ENCODE measurements at places on chromosomes 2 and 18.

GRCh38 chr2:55302241-55302640 is 33.2 kb upstream of the MTIF2 start:
- DNase-seq = no peak

- DNase-seq = no peak
Observed at GRCh38 chr18:34194239-34194638, 30.5 kb downstream of the NOL4 start.

GRCh38 chr2:217667512-217667911 is 335.3 kb downstream of the TNS1 start:
- DNase-seq = no peak

- DNase-seq = peak; percentile 80
Observed at GRCh38 chr2:119826370-119826961, 66.7 kb downstream of the PTPN4 start.

- DNase-seq = peak; percentile 70
Observed at GRCh38 chr2:165497659-165498317, 28.3 kb downstream of the CSRNP3 start.

- DNase-seq = peak; percentile 30
Observed at GRCh38 chr2:24907116-24907515, 12.9 kb downstream of the ADCY3 start.

GRCh38 chr18:23798249-23798648 is 109.0 kb downstream of the LAMA3 start:
- no peak for DNase-seq

DNA sequence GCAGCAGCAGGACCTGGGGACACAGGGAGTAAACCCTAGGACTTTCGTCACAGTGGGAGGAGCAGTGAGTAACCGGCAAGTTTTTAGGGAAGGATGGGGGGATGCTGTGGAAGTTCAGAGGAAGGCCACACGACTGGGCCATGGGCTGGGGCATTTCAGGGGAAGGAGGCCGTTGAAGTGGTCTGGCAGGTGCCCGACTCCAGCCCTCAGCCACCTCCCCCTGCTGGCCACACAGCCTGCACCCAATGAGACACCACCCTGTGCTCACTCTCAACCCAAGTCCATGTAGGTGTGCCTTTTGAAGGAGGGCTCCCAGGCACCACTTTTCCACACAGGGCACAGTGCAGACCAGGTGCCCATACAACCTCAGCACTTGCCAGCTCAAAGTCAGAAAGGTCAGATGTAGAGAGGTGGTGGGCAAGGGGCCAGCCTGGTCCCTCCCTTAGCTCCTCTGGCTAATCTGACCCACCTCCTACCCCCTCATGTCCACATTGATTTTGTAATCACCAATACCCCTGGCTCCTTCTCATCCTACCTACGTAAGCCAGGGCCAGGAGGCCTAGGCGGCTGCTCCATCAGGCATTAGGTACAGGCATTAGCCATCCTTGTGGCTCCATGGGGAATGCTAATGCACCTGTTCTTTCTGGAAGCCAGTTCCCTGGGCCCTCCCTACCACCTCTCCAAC is 211.2 kb downstream of the SMAD2 start:
- DNase-seq = no peak

GRCh38 chr18:78878335-78878734 is 101.3 kb upstream of the SALL3 start:
- no peak for DNase-seq

GRCh38 chr2:1286929-1287328 is 126.3 kb upstream of the TPO start:
- no peak for DNase-seq

GRCh38 chr2:42658306-42658705 is 89.9 kb downstream of the MTA3 start:
- DNase-seq = no peak

GRCh38 chr2:9748577-9748976 is 94.7 kb upstream of the TAF1B start:
- no peak for DNase-seq

DNA sequence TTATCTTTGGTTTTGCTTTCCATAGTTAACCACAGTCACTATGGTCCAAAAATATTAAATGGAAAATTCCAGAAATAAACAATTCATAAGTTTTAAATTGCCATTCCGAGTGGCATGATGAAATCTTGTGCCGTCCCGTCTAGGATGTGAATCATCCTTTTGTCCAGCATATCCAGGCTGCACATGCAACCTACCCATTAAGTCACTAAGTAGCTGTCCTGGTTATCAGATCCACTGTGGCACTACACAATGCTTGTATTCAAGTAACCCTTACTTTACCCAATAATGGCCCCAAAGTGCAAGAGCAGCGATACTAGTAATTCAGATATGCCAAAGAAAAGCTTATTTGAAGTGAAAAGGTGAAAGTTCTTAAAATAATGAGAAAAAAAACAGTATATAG is 10.7 kb downstream of the USP34 start:
- no peak for DNase-seq

DNA sequence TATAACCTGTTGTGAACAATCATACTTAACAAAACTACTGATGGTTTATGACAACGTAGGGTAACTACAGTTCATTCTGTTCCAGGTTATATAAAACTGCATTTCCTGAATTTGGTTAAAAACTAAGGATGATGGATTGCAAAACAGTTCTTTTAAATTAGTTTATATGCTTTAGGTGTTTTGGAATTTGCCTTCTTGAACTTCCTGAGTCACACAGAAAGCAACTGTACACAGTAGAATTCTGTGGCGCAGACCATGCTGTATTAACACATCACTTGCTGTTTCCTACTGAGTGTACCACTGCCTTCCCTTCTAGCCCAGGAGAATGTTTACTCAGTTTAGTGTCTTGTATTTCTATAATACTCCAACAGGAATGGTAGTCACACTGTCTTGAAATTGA is 19.4 kb downstream of the ITGB1BP1 start:
- DNase-seq = no peak

DNA sequence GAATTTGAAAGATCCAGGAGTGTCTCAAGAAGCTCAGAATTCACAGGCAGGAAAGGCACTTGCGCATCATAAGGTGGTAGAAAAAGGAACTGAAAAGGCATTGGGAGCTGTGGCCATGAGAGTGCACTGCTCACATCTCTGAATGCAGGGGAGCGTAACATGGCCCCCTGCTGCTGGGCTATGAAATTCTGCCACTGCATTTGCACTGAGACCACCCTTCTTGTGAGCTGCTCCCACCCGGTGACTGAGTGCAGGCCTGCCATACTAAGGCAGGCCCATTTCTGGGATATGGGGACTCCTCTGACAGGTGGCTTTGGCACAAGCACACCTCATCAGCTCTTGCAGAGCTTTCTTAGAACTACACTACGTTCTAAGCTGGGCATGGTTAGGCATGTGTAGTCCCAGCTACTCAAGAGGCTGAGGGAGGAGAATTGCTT is 25.3 kb upstream of the STARD7 start:
- DNase-seq = no peak

DNA sequence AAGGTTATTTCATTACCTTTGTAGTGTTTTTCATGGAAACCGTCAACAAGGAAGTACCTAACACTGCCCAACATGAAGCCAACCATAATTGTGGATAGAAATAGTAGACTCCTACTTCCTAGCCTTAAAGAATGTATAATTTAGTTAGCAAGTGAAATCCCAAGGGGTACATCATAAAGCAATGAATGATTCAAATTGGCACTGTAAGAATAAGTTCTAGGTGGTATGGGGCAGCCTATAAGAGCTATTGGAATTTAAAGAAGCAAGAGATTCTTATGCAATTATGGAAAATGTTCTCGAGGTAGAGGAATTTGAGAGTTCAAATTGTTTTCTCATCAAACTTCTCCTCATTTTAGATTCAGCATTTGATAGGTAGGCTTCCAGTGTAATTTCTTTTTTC is 157.9 kb downstream of the FMNL2 start:
- DNase-seq = no peak

DNA sequence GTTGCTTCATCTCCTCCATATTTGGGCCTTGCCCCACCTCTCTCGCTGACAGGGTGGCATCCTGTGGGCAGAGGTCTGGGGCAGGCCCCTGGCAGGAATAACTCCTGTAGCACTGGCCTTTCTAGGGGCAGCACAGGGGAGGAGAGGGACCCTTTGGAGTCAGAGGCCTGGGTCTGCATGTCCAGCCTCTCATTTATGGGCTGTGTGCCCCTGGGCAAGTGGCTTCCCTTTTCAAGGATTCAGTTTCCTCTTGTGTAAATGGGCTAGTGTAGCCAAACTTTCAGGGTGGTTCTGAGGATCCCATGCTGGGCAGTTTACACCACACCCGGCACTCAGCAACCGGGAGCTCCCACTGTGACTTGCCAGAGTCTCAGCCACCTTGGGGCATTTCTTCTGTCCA is 23.4 kb downstream of the ADRA2B start:
- no peak for DNase-seq

DNA sequence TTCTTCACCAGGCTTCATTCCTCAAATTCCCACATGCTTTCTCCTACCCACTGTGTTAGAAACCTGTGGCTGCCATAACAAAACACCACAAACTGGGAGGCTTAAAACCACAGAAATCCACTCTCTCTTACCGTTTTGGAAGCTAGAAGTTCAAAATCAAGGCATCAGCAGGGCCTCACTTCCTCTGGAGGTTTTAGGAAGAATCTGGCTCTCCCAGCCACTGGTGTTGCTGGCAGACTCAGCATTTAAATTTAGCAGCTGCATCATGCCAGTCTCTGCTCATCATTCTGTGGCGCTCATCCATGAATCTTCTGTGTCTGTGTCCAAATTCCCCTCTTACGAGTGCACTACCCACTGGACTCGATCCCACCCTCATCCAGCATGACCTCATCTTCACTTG is 248.5 kb downstream of the ZNF516 start:
- DNase-seq = no peak

DNA sequence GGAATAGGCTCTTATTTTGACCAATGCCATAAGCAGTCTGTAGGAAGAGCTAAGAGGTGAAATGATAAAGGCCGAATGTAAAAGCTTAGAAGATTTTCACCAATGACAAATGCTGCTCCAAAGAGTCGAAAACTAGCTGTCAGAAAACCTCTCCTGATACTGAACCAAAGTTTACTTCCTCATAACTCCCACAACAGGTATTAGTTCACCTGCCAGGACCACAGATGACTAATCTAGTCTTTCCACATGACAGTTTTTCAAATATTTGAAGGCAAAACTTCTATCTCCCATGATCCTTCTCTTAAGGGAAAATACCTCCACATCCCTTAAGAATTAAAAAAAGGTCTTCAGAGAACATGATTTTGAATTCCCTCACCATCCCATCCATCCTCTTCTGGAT is 473.2 kb upstream of the SPHKAP start:
- DNase-seq = no peak

- no peak for DNase-seq
Observed at GRCh38 chr18:34001376-34001775, 223.3 kb downstream of the NOL4 start.

- DNase-seq = no peak
Observed at GRCh38 chr2:198815626-198816025, 642.1 kb downstream of the SATB2 start.

- no peak for DNase-seq
Observed at GRCh38 chr2:3612639-3613523, 18.0 kb downstream of the COLEC11 start.

- DNase-seq = peak; percentile 48
Observed at GRCh38 chr2:230327418-230328154, 593 bp downstream of the SP140L start.

GRCh38 chr2:64650722-64651338 is 2.9 kb downstream of the SERTAD2 start:
- no peak for DNase-seq

DNA sequence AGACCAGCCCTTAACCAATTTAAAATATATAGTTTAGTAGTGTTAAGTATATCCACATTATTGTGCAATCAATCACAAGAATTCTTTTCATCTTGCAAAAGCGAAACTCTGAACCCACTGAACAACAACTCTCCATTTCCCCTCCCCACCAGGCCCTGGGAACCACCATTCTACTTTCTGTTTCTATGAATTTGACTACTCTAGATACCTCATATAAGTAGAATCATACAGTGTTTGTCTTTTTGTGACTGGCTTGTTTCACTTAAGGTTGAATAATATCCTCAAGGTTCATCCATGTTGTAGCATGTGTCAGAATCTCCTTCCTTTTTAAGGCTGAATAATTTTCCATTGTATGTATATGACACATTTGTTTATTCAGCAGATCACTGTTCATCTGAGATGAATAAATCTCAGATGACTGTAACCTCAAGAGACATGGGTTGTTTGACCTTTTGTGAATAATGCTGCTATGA is 8.1 kb upstream of the SOS1 start:
- peak; percentile 52 for DNase-seq
